ENCODE measurements at places on chromosomes 11 and 22.

DNA sequence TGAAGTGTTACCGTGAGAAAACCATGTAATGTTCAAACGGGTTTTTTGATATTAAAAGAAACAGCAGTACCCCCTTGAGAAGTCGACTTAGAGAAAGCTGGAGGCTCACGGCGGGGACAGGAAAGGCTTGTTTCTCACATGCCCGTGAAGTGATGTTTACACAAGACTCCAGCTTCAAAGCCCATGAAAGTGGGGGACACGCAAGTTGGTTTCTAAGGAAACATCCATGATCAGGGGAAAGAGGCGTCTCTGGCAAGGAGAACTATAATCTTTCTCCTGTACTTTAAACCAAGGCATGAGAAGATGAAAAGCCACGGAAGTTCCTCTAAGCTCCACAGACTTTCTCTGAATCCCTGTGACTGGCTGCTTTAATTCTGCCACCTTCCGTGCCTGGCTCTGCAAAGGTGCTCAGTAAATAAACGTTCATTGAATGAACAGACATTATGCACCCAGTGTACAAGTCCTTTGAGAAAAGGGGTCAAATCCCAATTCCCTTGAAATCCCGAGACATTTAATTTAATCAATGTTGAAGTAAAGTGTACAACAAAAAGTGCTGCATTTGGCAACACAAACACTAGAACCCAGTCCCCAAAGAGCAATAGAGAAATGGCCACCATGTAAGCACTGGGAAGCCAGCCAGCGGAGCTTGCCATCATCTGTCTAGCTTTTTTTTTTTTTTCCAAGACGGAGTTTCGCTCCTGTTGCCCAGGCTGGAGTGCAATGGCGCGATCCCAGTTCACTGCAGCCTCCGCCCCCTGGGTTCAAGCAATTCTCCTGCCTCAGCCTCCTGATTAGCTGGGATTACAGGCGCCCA lies 58.7 kb downstream of the AHNAK start:
- DNase-seq, result no peak

DNA sequence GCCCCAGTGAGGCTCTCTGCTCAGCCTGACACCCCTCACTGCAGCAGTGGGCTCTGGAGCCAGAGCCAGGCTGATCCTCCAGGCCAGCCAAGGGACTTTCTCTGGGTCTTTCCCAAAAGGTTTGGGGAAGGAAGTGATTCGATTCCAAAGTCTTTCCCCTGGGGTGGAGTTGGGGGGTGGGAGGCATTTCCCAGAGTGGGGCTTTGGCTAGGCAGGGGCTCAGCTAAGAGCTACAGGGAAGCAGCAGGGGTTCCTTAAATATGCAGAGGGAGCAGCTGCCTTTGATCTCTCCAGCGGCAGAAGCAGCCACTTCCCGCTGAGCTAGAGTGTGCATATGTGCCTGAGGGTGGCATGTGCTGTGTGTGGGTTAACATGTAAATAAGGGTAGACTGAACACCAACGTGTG lies 192.9 kb downstream of the INSC start:
- DNase-seq, result no peak

GRCh38 chr22:31948002-31948401 lies 3.7 kb downstream of the YWHAH start:
- DNase-seq, result no peak

GRCh38 chr11:75570559-75571139 lies 8.6 kb downstream of the SERPINH1 start:
- no peak for DNase-seq

DNA sequence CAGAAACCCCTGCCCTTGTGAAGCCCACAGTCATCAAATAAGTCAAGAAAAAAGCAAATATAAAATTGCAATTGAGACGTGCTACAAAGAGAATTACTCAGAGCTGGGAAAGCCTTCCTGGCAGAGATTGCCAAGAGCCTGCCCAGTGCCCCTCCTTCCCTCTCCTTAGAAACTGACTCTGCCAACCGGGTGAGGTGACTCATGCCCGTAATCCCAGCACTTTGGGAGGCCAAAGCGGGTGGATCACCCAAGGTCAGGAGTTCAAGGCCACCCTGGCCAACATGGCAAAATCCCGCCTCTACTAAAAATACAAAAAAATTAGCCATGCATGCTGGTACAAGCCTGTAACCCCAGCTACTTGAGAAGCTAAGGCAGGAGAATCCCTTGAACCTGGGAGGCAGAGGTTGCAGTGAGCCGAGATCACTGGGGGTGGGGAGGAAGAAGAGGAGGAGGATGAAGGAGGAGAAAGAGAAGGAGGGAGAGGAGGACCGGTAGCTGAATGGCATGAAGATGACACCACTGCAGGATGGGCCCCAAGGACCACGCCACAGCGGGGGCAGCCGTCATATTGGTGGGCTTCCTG lies 76.1 kb upstream of the RTL6 start:
- DNase-seq, result peak; percentile 74

- DNase-seq, result no peak
These were observed 13.5 kb upstream of the CRY2 start for GRCh38 chr11:45833761-45834160.

- DNase-seq, result no peak
These were observed 178.8 kb upstream of the ARHGAP20 start for GRCh38 chr11:110890995-110891394.

GRCh38 chr22:41403532-41404318 lies 22.0 kb downstream of the TEF start:
- peak; percentile 57 for DNase-seq

DNA sequence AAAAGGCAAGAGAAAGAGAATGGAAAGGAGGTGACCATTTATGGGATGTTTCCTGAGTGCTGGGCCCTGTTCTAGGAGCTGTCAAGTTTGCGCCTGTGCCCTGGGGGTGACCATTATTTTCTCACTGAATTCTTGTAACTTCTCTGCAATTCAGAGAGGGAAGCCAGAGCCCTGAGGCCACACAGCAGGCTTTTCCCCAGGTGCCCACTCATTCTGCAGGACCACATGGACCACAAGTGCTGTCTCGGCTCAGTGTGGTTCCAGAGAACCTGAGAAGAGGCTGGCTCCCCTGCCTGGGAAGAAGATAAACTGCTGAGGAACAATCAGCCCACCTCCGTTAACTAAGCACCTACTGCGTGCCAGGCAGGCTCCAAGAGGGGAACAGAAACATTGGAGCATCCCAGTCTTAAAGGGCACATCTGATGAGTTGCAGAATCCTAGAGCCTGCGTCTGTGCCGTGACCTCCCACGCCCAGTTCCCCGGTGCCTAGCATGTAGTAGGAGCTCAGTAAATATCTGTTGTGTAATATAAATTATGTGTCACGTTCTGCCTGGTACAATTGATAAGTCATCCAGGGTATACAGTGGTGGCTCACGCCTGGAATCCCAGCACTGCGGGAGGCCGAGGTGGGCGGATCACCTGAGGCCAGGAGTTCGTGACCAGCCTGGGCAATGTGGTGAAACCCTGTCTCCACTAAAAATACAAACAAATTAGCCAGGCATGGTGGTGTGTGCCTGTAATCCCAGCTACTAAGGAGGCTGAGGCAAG lies 31.6 kb upstream of the CRYBB3 start:
- DNase-seq, result no peak

DNA sequence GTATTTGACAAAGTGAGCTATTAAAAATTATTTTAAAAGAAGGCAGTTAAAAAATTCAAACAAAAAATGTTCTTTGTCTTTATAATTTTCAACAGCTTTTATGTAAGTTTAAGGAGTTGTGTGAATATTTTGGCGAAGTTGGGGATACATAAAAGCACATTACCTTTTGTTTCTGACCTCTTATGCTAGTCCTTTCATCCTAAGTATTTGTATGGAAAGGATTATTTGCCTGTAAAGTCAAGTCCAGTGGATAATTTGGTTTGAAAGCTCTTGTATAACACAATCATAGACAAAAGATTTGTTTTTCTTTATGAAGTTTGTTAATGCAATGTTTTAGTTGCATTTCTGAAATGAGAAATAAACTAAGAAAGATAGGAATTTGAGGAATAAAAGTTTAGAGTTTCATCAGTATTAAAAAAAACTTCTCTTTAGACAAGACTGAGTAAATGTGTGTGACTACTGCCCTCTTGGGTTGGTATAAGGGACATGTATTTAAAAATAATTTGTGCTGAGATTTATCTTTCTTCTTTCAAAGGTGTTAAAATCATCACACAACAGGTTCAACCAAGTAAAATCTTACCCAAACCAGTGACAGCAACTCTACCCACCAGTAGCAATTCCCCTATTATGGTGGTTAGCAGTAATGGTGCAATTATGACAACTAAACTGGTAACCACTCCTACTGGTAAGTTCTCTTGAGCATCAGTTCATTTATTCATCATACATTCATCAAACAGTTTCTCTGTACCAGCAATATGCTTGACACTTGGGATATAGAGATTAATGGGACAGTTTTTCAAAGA lies 68.2 kb downstream of the EMSY start:
- peak; percentile 13 for DNase-seq

GRCh38 chr11:45267652-45268299 lies 18.4 kb downstream of the SYT13 start:
- DNase-seq, result no peak

- DNase-seq, result no peak
These were observed 77.0 kb downstream of the MICAL2 start for GRCh38 chr11:12187399-12187798.

DNA sequence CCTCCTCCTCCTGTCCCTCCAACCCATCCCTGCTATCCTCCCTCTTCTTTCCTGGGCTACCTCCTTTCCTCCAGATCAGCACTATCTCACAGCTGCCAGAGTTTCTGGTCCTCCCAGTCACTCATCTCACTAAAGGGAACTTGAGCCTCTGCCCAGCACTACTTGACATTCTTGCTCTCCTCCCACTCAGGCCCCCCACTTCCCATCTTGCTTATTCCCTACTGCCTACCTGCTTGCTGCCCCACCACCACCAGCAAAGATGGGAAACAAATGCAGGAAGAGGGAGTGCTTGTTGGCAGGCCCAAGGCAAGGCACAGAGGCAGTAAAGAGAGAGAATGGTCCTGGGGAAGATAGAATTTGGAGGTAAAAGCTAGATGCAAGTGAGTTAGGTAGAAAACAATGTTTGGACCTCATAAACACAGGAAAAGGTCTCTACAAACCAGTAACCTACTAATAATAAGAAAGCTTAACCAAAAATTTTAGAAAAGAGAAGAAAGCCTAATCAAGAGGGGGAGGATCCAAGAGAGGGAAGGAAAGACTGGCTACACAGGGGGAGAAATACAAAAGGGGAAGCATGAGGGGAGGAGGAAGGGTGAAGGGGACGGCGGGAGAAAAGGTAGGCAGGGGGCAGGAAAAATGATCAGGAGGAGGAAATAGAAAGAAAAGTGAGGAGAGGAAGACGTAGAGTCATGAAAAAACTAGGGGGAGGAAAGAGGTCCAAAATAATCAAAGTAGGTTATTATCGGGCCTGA lies 63.6 kb downstream of the PAK1 start:
- DNase-seq, result no peak

GRCh38 chr11:117908959-117909610 lies 20.1 kb downstream of the TMPRSS13 start:
- DNase-seq, result no peak

GRCh38 chr11:67261640-67261945 lies 4.7 kb upstream of the GRK2 start:
- no peak for DNase-seq

- DNase-seq, result no peak
These were observed 11.1 kb downstream of the RSPH14 start for GRCh38 chr22:23130697-23131096.

DNA sequence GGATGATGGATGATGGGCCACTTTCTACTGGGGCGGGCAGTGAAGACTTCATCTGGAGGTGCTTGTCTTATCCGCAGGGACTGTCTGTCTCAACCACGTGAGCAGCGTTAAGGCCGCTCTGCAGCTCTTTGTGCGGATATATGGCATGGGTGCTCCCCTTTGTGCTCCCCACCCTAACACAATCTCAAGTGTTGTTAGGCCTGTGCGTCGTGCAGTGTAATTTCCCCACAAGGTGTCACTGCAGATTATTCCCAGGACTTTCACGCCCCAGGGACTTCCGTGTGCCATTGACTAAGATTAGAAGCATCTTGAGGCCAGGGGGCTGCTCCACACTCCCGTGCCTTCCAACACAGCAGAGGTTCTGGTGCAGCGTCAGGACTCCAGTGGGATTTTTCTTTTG lies 65.3 kb downstream of the TBC1D22A start:
- no peak for DNase-seq

DNA sequence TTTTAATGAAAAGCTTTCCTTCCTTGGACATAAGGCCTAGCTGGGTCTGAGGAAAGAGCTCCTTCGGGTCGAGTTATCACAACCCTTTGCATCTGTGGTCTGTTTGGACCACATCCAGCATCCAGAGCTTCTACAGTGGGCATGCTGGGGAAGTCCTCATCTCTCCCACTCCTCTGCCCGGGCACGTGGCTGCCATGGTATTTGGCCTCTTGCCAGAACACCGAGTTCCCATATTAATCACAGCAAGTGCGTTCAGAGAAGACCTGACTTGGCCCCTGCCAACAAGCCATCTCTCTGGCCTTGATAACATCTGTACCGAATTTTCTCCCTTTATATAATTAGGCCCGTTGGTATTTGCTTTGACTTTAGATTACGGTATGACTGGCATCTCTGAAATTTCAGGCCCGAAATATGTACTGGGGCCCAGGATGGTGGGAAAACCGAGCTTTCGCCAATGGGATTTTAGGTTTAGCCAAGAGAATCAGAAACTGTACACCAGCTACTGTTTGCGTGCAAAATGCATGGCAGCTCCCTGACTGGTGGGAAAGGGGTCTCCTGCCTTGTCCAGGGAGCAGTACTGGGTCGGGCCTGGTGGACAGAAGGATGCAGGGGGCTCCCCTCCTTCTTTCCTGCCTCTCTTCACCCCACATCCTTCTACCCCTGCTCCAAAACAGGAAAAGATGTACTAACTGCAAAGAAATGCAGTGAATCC lies 90.0 kb downstream of the MICAL2 start:
- DNase-seq, result no peak

GRCh38 chr11:2570841-2571597 lies 126.2 kb downstream of the KCNQ1 start:
- no peak for DNase-seq

- no peak for DNase-seq
These were observed 51.0 kb downstream of the UBASH3B start for GRCh38 chr11:122706291-122707088.

DNA sequence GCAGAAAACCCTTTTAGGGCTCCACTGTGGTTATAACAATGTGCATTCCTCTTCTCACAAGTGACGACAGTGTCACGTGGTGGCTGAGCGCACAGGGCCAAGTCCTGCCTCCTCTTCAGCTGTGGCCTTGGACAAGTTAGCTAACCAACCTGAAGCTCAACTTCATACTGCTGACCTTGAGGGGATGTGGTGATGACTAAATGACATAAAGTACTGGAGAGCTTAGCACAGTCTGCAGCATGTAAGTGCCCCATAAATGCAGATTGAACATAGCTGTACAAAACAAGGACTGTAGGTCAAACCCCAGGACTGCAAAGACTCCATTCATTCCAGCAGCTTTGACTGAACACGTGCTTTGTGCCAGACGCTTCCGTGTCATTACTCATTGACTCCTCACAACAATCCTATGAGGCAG lies 20.1 kb upstream of the MRGPRX2 start:
- peak; percentile 32 for DNase-seq

GRCh38 chr11:67406969-67407687 lies 3.2 kb downstream of the TBC1D10C start:
- no peak for DNase-seq

- DNase-seq, result no peak
These were observed 35.8 kb downstream of the C11orf58 start for GRCh38 chr11:16773981-16774935.

Data from AG09309 (cell line).